ENCODE measurements at places on chromosomes 5 and 9.
A peak's percentile ranks its signal among the peaks of the same experiment; 100 is the strongest.

GRCh38 chr9:70291446-70291845 is 32.7 kb downstream of the SMC5 start:
- DNase-seq: peak; percentile 11

DNA sequence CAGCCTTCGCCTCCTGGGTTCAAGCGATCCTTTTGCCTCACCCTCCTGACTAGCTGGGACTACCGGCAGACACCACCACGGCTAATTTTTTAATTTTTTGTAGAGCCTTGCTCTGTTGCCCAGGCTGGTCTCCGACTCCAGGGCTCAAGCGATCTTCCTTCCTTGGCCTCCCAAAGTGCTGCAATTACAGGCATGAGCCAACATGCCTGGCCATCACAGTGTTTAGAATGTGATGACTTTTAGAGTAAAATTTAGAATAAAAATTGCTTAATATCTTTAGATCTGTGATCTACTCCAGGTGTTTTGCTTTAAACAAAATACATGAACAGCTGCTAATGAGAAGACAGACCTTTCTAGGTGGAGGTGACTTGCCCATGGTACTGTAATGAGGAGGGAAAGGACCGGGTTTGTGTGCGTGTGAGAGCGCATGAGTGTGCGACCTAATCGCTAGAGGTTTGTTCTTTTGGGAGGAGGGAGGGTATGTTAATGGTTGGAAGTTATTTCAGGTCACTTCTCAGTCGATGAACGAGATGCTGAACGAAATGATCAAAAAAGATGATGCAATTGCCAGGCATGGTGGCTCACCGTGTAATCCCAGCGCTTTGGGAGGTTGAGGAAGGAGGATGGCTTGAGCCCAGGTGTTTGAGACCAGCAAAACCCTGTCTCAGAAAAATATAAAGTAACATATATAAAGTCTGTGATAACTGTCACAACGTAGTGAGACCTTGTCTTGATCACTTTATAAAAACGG is 2.0 kb downstream of the CNOT6 start:
- no peak for DNase-seq

GRCh38 chr9:131273146-131273855 is 3.0 kb downstream of the FAM78A start:
- DNase-seq: no peak

GRCh38 chr9:134322781-134323241 is 3.4 kb upstream of the RXRA start:
- no peak for DNase-seq

DNA sequence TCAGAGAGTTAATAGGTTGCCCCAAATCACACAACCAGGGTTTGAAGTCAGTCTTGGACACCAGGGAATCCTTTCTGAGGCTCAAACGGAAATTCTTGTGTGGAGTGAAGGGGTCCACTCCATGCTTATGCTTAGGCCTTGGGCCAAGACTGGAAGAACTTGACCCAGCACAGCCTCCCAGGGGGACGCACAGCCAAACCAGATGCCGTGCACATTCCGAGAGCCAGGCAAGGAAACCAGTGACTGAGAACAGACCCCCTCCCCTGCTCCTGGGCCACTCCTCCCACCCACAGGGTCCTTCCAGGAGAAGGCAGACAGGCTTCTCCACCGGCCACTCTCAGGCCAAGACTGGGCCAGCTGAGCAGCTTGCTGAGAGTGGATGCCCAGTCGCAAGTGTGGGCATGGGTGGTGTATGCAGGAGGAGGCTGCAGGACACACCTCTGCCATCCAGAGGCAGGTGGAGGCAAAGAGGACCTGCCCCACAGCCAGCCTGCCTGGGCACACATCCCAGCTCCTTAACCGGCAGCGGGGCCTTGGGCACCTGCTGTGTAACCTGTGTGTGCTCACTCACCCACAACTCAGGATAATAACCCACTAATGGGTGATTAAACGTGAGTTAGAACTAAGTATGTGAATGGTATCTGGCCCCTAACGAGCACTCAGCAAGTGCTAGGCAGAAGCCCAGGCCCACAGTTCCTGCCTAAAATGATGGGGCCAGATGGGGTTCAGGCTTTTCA is 38.0 kb downstream of the NIPAL4 start:
- DNase-seq: no peak

GRCh38 chr5:6578676-6579343 is 54.0 kb downstream of the NSUN2 start:
- DNase-seq: no peak

GRCh38 chr9:87783180-87783579 is 57.3 kb downstream of the CTSL start:
- DNase-seq: no peak

DNA sequence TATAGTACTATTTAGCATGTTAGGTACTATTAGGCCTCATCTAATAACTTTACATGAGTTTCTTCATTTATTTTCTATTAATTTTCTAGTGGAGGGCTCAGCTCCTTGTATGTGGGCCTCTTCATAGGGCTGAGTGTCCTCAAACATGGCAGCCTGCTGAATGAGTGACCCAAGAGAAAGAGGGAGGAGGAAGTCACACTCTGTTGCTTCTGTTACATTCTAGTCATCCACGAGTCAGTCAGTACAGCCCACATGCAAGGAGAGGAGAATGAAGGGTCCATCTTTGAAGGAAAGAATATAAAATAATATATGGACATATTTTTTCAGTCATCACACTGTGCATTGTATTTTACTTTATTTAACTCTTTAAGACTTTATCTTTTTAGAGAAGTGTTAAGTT is 66.6 kb upstream of the NR3C1 start:
- no peak for DNase-seq
